CD4-positive, alpha-beta memory T cell (primary cell): ENCODE measurements at places on chromosomes 13 and 19.
A peak's percentile ranks its signal among the peaks of the same experiment; 100 is the strongest.

GRCh38 chr19:52086481-52086880, 9.1 kb downstream of the ZNF841 start:
- no peak for DNase-seq

DNA sequence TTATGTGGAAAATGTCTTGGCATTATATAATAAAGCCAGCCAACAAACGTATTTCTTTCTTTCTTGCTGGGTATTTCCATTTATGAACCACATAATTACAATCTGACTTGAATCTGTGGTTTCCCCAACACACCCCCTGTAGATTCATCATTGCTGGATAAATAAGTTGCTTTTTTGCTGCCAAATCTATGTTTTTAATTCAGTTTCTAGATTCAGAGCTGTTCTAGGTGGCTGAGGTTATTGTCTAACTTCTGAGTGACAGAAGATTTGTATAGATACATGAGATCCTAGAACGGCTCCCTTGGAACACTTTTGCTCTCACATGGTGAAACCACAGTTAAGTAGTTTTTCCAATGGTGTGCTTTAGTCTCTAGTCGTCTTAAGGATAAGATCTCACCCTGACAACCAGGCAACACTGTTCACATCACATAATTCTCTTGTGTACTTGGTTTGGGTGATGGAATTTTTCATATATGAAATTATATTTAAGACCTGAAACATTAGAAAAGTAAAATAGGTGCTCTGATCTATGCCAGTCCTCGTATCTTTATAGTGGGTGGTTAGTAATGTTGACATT, 239.1 kb downstream of the KLF12 start:
- no peak for DNase-seq

DNA sequence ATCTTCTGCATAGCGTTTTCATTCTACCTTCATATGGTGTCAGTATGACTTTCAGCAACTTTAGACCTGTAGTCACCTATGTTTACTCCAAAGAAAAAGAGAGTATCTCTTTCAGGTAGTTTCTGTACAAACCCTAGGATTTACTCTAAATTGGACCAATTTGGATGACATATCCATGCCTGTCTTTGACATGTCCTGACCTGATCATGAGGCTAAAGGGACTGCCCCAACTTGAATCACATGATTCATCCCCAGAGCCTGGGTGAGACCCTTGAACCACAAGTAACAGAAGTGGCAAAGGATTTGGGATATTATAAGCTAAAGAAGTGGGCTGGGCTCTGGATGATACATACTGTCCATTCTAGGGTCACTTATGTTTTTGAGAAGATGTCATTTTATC, 124.5 kb upstream of the CSNK1A1L start:
- no peak for DNase-seq

DNA sequence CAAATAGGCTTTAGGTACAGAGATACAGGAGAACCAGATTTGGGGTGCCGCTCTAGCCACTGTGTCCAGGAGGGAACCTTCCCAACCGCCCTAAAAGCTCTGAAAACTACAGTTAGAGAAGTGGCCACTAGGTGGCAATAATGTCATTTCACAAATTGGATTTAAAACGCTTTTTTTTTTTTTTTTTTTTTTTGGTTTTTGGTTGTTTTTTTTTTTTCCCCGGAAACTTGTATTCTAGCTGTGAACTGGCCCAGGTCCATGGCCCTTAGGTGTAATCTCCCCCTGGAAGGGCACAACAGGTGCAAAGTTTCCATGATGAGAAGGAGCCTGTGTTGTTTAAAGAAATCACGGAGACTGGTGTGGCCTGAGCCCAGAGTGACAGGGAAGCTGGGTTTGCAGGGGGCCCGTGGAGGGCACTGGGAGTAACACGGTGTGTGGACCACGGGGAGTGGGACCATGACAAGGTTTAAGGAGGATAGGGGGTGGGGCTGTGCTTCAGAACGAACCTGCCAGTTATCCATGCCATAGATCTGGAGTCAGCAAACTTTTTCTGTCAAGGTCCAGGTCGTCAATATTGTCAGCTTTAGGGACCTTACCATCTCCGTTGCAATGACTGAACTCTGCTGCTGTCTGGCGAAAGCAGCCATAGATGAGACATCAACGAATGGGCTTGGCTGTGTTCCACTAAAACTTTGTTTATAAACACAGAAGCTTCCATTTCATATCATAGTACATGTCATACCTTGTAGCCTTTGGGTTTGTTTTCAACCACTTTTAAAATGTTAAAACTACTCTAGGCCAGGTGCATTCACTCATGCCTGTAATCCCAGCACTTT, 10.1 kb downstream of the OR1I1 start:
- DNase-seq = peak; percentile 67

DNA sequence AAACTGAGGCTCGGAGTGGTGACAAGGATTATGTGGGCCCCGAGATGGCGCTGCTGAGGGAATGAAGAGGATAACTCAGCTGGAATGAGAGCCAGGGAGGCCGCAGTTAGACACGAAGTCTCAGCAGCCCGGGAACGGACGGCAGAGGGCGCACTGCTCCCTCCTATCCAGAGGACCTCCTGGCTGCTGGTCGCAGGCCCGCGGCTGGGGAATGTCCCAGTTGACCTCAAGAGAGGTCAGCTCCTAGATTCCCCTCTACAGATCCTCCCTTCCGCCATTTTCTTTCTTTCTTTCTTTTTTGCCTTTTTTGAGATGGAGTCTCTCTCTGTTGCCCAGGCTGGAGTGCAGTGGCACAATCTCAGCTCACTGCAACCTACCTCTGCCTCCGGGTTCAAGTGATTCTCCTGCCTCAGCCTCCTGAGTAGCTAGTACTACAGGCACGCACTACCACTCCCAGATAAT, 24.1 kb upstream of the ASPDH start:
- DNase-seq = peak; percentile 35

GRCh38 chr19:34651747-34652146, 25.2 kb downstream of the SCGB2B2 start:
- no peak for DNase-seq

DNA sequence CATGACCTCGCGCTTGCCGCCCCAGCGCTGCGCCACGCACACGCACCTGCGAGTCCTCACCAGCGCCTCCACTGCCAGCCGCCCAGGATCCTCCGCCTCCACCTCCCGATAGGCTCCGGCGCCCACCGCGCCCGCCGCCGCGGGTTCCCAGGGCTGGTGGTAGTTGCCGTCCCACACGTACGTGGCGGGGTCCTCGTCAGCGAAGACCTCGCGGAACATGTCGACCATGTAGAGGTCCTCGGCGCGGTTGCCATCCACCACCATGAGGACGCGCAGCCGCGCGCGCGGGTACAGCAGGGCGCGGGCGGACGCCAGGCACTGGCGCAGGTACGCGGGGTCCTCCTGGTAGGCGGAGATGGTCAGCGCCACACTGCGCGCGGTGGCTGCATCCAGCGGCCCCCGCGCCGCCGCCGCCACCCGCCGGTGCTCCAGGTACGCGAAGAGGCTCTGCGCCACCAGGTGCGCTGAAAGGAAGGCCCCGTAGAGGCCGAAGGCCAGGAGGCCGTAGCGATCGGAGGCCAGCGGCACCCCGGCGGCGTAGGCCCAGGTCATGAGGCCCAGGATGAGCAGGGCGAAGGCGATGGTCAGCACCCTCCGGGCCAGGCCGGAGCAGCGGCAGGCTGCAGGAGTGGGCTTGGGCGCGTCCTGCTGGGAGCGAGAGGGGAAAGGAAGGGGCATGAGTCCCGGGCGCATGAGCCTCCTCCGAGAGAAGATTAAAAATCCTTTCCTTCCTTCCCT, 4.4 kb downstream of the HAS1 start:
- no peak for DNase-seq

- DNase-seq = no peak
Measured at GRCh38 chr13:20964904-20965303, 62.4 kb upstream of the XPO4 start.

- DNase-seq = no peak
Measured at GRCh38 chr13:100382785-100383184, 205.8 kb downstream of the GGACT start.

GRCh38 chr19:566403-566802, 6.0 kb upstream of the BSG start:
- DNase-seq = no peak

DNA sequence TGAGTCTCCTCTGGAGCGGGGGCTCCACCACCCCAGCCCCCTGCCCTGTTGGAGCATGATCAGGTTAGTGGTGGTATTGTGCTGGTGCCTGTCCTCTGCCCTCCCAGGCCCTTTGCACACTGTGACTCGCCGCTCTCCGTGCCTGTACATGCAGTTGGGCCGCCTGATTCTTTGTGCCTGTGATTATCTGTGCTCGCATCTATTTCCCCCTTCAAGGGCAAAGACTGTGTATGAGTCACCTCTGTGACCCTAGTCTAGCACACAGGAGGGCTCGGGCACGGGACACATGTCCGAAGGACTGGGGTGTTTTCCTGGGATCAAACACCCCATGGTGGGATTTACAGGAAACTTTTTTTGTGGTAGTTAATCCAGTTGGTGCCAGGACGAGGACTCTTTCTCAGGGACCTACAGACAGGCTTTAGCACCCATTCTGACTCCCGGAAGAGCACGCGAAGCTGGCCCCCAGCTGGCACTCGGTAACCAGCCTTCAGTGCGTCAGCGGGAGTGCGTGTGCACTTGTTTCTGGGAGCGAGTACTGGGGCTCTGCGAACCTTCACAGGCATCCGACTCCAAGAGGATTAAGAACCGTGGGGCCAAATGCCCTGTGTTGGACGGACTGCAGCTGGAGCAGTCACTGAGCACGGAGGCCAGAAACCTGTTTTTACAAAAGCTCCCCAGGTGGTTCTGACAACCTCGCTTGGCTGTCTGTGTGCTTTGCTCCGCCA, 6.7 kb downstream of the PPP1R37 start:
- no peak for DNase-seq

DNA sequence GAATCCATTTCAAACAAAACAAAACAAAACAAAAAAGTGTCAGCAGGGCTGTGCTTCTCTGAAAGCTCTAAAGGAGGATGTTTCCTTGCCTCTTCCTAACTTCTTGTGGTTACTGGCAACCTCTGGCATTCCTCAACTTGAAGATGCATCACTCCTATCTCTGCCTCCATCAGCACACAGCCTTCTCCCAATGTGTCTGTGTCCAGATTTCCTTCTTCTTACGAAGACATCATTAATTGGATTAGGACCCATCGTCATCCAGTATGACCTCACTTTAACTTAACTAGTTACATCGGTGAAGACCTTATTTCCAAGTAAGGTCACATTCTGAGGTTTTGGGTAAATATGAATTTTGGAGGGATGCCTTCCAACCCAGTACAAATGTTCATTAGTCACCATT, 33.8 kb upstream of the GTF2F2 start:
- DNase-seq = no peak

DNA sequence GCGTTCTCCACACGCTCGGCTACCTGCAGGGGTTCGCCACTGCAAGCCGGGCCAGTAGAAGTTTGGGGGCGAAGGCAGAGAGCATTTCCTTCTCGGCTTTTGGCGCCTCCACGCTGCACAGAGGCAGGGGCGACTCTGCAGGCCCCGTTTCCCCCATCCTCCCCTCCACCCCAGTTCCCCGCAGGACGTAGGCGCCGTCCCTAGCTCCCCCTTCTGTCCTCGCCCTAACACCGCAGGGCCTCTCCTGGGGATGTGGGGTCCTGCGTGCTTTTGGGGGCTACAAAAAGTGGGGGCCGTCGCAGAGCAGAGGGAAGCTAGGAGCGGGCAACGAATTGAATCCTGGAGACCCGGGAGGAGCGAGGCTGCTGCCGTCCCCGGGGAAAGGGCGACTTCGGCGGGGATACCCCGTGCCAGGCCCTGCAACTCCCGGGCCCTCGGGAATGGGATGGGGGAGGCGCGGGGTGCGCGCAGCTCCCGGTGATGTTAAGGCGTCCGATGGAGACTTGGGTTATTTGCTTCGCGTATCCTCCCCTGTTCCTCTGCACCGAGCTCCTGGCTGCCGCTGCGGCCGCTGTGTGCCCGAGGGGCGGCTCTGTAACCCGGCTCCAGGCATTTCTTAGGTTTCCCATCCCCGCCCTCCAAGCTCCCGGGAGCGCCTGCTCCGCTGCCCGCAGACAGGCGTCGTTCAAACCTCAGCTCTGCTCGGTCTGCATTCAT, 255.9 kb upstream of the SOX21 start:
- no peak for DNase-seq

DNA sequence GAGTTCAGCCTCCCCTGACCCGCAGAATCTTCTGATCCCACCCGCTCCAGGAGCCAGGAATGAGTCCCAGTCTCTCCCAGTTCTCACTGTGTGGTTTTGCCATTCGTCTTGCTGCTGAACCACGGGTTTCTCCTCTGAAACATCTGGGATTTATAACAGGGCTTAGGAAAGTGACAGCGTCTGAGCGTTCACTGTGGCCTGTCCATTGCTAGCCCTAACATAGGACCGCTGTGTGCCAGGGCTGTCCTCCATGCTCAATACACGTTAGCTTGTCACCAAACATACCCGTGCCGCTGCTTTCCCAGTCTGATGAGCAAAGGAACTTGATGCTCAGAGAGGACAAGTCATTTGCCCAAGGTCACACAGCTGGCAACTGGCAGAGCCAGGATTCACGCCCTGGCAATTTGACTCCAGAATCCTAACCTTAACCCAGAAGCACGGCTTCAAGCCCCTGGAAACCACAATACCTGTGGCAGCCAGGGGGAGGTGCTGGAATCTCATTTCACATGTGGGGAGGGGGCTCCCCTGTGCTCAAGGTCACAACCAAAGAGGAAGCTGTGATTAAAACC, 1.1 kb upstream of the APOE start:
- no peak for DNase-seq

- peak; percentile 60 for DNase-seq
Measured at GRCh38 chr13:49444524-49445395, 686 bp downstream of the SETDB2 start.

DNA sequence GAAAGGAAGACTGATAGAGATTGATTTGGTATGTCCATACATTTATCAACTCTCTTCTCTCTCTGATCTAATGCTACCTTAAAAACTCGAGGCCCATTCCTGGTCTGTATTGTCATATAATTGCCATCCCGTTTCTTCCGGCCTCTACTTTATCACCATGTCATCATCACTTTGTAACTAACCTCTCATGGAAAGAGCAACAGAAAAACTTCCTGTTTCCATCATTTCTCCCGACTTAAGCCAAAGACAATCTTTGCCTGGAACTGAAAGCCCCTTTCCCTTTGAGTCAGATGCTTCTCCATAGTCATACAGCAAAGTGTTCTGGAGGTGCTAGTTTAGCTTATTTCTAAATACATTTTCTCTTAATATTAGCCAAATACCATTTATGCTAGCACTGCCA, 2.8 kb upstream of the STOML3 start:
- no peak for DNase-seq

DNA sequence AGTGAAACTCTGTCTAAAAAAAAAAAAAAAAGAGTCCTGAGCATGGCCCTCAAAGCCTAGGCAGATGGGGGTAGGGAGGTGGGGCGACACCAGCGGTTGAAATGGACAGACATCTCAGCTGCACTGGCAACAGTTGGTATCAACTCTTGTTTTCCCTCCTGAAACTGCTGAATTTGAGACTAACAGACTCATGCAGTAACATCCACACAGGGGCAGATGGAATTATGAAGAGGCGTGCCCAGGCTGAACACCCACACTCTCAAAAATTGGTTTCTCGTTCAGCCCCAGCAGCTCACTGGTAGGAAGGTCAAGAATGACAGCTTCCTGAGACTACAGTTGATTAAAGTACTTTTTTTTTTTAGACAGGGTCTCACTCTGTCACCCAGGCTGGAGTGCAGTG, 24.1 kb downstream of the PBX4 start:
- DNase-seq = peak; percentile 24

- DNase-seq = no peak
Measured at GRCh38 chr19:13526552-13526951, 20.3 kb upstream of the CACNA1A start.
